ENCODE measurements at places on chromosomes 7 and 10.
A peak's percentile ranks its signal among the peaks of the same experiment; 100 is the strongest.

- ATAC-seq, result no peak
These were observed 983 bp downstream of the TNRC18 start for GRCh38 chr7:5422396-5423305.

DNA sequence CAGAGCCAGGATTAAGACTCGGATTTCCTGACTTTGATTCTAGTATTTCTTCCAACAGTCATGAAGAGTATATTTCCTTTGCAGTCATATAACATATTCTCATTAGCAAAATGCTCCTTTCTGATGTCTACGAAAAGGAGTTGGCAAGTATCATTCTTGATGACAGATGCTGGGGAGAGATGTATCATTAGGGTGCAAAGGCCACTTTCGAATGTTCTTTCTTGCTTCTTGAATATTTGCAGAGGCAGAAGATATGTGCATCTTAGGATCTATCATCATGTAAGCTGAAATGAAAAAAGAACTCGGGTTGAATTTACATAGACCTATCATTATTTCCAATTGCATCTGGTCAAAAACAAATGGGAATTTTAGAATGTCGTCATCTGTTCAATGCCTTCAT is 294.4 kb downstream of the BAMBI start:
- peak; percentile 53 for ATAC-seq

DNA sequence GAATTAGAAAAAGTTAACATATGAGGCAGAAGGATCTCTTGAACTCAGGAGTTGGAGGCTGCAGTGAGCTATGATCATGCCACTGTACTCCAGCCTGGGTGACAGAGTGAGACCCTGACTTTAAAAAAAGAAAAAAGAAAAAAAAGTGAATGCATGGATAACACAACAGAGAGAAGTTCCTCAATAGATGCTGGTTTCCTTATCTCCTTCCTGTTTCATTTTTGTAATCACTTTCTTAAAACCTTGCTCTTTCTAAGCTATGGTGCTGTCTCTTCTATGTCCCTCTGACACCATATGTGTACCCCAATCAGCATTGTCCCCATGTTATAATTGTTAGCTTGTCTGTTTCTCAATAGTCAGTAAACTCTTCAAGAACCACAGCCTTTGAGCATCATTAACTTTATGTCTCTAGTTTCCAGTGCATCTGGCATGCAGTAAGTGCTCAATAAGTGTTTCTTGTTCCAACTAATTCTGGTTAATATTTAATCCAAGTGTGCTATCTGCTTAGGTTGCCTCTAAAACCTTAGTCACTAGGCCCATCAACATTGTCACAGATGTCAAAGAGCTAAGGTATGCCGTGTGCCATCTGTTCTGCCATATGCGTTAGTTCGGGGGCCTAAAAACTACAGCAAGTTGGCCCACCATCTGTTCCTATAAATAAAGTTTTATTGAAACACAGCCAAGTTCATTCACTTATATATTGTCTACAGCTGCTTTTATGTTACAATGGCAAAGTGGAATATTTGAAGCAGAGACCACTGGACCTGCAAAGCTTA is 36.2 kb downstream of the MPP7 start:
- ATAC-seq, result no peak

- ATAC-seq, result no peak
These were observed 196.8 kb downstream of the RNLS start for GRCh38 chr10:88386204-88386788.

- no peak for ATAC-seq
These were observed 7.8 kb downstream of the GTPBP4 start for GRCh38 chr10:996031-996430.

- ATAC-seq, result no peak
These were observed 191.3 kb upstream of the KAT6B start for GRCh38 chr10:74634995-74635536.
